ENCODE measurements at places on chromosomes 11 and 22. TPM values are rescaled to one million over a fixed set of nuclear protein-coding genes. Genes with fewer than 3 reads are reported as not detected.

Gene POU2AF3
- polyA plus RNA-seq = not detected

Gene BIRC3
- polyA plus RNA-seq = 0.13 TPM

Gene EIF3D
- polyA plus RNA-seq = 293 TPM

Gene STIP1
- 363 TPM for polyA plus RNA-seq

DNA sequence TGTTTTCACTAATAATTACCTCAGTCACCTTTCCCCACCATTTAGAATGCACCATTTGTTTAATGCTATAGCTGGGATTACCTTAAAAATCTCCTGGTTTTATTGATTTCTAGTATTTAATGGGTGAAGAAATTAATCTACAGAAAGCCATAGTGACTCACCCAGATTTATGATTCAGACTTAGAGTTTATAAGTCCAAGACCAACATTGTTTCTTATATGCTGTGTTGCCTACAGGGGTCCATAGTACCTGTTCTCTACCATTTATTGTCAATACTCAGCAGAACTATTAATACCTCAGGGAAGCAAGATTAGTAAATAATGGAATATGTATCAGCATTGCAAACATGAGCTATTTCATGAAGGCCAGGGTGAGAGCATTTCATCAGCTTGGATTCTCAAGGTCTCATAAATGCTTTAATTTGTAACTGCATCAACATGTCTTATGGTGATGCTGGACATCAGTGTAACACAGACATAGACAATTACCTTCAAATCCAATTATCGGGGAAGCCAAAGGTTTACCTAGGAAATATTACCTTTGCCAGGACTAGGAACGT is 8.0 kb upstream of the MS4A7 start:
- no peak overlapping the region for H3K27ac ChIP-seq
- DNase-seq = no peak
- H3K36me3 ChIP-seq = no peaks in the 10 kb centered on the region
- peaks cover 11% of the 10 kb centered on the region for H3K27me3 ChIP-seq
- H3K4me3 ChIP-seq = no peak overlapping the region
- no peaks in the 10 kb centered on the region for H3K4me1 ChIP-seq

DNA sequence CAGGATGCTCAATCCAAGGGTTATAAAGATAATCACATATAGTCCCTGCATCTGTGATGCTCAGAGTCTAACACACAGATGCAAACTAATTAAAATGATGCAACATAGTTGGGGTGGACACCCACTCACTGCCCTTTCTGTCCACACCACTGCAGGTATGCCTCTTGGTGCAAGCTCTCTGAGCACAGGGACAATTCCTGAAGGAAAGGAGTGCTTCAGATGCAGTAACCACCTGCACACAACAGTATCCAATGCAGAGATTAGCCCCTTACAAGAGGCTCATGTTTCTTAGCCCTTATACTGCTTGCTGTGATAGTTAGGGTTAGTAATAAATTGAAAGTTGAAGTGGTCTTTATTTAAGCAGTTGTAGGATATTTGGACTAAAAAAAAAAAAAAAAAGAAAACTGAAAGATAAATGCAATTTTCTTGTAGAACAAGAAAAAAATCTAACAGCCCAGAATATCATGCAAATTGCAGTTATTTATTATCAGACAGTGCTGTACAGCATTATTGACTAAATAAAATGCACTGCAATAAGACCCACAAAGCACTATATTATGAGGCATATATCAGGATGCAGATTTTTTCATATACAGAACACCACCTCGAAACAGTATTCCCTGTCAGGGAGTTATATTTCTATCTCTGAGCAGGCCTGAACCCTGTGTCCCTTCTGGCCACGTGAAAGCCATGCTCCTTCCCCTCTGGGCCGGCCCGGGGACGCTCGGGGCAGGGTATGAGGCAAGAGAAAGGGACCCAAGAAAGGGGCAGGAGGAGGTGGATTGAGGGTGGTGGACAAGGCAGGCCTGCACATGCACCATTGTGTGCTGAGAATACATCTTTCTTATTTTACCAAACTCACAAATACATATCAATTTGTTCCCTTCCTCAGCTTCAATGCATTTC is 260.2 kb downstream of the OPCML start:
- no peaks in the 10 kb centered on the region for H3K36me3 ChIP-seq
- H3K27ac ChIP-seq = no peak overlapping the region
- DNase-seq = no peak
- no peaks in the 10 kb centered on the region for H3K27me3 ChIP-seq

GRCh38 chr11:69670158-69670845 is 4.9 kb downstream of the LTO1 start:
- no peaks in the 10 kb centered on the region for H3K27me3 ChIP-seq
- H3K4me3 ChIP-seq = no peak overlapping the region
- no peak overlapping the region for H3K27ac ChIP-seq
- peaks cover 9% of the 10 kb centered on the region for H3K4me1 ChIP-seq

DNA sequence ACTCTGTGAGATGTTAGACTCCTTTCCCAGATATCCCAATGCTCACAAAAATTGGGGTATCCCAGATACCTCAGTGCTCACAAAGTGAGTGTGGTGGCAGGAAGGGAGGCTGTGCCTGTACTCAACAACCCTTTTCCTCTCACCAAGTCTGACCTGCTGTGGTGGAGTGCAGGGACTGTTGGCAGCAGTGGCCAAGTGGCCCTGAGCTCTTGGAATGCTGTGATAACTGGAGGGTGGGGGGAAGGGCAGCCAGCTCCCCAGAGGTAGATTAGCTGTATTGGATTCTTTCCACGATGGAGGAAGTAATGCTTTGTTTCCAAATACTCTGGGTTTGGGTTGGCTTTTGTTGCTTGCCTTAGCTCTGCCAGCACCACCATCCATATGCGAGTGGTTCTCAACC is 46.0 kb upstream of the OR9Q1 start:
- no peak for DNase-seq
- no peak overlapping the region for H3K4me3 ChIP-seq
- H3K27ac ChIP-seq = no peak overlapping the region
- no peaks in the 10 kb centered on the region for H3K4me1 ChIP-seq
- H3K36me3 ChIP-seq = no peaks in the 10 kb centered on the region
- peaks cover 6% of the 10 kb centered on the region for H3K27me3 ChIP-seq

- H3K27ac ChIP-seq = no peak overlapping the region
- peaks cover 34% of the 10 kb centered on the region for H3K36me3 ChIP-seq
- DNase-seq = no peak
- H3K27me3 ChIP-seq = no peaks in the 10 kb centered on the region
- H3K4me3 ChIP-seq = no peak overlapping the region
Observed at GRCh38 chr22:24355574-24355973, 71.8 kb upstream of the ADORA2A start.

Measured in K562 (cell line).